ENCODE measurements at places on chromosomes 13 and 19. TPM values are rescaled to one million over a fixed set of nuclear protein-coding genes. Genes with fewer than 3 reads are reported as not detected.
A peak's percentile ranks its signal among the peaks of the same experiment; 100 is the strongest.

Gene SCN1B
- 2.0 TPM for total RNA-seq

- 0 out of 2 replicates have a peak, but pooled peaks cover 6% of the 10 kb centered on the region for H3K4me1 ChIP-seq
- H3K36me3 ChIP-seq: no peaks in the 10 kb centered on the region
- DNase-seq: no peak
Observed at GRCh38 chr19:43318203-43318602, 35.3 kb upstream of the CD177 start.

- H3K36me3 ChIP-seq: no peaks in the 10 kb centered on the region
- no peak overlapping the region for H3K27ac ChIP-seq
Observed at GRCh38 chr13:36870050-36870692, 49.9 kb downstream of the SMAD9 start.

- peaks cover 32% of the 10 kb centered on the region for H3K27me3 ChIP-seq
- H3K36me3 ChIP-seq: no peaks in the 10 kb centered on the region
- DNase-seq: peak; percentile 75
- 0 out of 2 replicates have a peak overlapping the region, but pooled peaks have one; percentile 38 for H3K4me3 ChIP-seq
- no peak overlapping the region for H3K27ac ChIP-seq
Observed at GRCh38 chr19:41997121-41997850, 3.3 kb upstream of the ATP1A3 start.

DNA sequence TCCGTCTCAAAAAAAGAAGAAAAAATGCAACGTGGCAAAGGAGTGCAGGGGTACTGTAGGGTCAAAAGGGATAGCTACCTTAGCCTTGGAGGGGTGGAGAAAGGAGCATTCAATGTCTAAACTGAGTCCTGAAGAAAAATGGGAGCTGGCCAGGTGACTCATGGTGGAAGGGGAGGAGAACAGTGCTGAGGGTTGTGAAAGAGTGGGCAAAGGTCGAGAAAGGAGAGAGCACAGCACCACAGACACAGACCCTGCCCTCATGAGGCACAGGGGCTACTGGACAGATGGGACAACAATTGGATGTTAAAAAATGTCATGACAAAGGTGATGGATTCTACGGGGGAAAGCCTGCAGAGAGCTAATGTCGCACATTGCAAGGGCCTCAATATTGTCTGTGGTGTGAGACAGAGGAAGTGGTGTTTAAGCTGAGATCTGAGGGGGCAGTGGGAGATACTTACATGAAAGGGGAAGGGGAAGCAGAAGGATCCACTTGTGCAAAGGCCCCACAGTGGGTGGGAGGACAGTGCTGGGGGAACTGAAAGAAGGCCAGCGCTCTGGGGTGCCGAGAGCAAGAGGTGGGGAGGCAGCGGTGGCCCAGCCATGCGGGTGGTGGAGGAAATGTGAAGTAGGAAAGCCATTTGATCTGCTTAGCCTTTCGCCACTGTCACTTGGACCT, 42.9 kb upstream of the URAD start:
- H3K4me1 ChIP-seq: no peaks in the 10 kb centered on the region
- H3K27ac ChIP-seq: no peak overlapping the region
- H3K27me3 ChIP-seq: peaks cover 20% of the 10 kb centered on the region

Measured in GM23248 (cell line).